Foreskin fibroblast (primary cell): ENCODE measurements at places on chromosomes 12 and 14.

DNA sequence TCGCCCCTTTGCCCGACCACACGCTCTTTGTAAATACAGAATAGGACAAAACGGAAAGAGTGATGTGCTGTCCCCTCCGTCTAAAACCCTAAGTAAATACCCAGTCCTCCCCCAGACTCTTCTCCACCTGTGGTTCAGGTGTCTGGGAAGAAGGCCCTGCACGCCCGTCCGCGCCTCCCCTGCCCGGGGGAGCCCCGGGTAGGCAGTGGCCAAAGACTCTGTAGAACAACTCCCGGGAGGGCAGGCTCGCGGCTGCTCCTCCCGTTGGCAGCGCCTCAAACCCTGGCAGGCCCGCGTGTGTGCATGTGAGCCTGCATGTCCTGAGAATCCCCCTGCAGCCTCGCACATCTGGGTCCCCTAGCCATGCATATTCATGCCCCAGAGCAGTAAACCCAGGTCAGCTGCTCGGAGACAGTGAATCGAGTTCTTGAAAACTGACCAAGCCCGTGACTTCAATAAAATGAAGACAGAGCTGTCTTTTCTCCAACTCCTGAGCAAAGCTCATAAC, 165.8 kb downstream of the MON2 start:
- peak; percentile 60 for DNase-seq

DNA sequence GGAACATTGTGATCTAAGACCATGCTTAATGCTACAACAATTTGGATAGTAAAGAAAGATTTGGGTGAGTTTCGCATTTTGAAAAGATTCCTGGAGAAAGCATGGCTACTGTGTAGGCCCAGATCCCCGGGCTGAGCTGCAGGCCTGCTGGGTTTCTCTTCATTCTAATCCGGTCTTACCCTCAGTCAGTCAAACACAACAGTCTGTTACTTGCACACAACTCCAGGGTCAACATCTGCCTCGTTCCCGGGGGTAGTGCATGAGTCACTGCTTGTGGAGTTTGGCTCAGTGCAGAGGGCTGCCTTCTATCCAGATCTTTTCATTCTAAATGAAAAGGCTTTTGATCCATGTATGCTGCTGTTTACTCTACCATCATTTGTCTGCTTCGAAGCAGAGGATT, 60.4 kb upstream of the SEL1L start:
- no peak for DNase-seq

- no peak for DNase-seq
Measured at GRCh38 chr14:95345032-95345431, 25.3 kb upstream of the CLMN start.

DNA sequence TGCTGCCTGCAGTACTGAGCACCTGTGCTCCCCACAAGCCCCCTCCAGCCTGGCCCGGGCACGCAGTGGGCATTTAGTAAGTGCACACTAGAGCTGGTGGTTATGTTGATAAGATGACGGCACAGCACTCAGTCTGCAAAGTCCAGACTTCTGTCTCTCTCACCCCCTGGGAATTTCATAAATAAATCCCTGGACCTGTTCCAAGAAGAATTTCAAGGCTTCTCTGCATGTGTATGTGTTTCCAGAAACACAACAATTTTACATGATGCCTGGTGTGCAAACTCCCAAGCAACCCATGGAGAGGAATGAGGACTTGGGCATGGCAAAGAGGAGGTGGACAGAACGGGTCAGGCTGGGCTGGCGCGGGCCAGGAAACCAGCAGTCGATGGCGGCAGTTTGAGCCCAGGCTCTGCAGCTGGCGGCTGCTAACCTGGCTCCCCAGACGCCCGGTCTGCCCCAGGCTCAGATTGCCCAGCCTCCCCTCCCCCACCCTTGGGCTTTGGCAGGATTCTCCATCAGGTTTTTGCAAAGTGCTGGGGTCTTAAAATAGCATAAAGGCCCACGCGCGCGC, 10.4 kb upstream of the ACVR1B start:
- peak; percentile 20 for DNase-seq

GRCh38 chr12:127811988-127812387, 455.0 kb upstream of the TMEM132C start:
- peak; percentile 79 for DNase-seq

GRCh38 chr12:88764781-88765480, 184.7 kb upstream of the KITLG start:
- peak; percentile 11 for DNase-seq

DNA sequence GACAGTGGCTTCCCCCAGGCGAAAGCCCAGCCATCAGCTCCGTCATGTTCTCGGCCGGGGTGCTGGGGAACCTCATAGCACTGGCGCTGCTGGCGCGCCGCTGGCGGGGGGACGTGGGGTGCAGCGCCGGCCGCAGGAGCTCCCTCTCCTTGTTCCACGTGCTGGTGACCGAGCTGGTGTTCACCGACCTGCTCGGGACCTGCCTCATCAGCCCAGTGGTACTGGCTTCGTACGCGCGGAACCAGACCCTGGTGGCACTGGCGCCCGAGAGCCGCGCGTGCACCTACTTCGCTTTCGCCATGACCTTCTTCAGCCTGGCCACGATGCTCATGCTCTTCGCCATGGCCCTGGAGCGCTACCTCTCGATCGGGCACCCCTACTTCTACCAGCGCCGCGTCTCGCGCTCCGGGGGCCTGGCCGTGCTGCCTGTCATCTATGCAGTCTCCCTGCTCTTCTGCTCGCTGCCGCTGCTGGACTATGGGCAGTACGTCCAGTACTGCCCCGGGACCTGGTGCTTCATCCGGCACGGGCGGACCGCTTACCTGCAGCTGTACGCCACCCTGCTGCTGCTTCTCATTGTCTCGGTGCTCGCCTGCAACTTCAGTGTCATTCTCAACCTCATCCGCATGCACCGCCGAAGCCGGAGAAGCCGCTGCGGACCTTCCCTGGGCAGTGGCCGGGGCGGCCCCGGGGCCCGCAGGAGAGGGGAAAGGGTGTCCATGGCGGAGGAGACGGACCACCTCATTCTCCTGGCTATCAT, 663 bp downstream of the PTGER2 start:
- DNase-seq: peak; percentile 34
